ENCODE measurements at places on chromosomes 5 and 9. TPM values are rescaled to one million over a fixed set of nuclear protein-coding genes. Genes with fewer than 3 reads are reported as not detected.

GRCh38 chr5:148107608-148108007, 43.8 kb downstream of the SPINK5 start:
- ATAC-seq: no peak

GRCh38 chr9:97459326-97459725, 42.1 kb upstream of the TMOD1 start:
- ATAC-seq: no peak

DNA sequence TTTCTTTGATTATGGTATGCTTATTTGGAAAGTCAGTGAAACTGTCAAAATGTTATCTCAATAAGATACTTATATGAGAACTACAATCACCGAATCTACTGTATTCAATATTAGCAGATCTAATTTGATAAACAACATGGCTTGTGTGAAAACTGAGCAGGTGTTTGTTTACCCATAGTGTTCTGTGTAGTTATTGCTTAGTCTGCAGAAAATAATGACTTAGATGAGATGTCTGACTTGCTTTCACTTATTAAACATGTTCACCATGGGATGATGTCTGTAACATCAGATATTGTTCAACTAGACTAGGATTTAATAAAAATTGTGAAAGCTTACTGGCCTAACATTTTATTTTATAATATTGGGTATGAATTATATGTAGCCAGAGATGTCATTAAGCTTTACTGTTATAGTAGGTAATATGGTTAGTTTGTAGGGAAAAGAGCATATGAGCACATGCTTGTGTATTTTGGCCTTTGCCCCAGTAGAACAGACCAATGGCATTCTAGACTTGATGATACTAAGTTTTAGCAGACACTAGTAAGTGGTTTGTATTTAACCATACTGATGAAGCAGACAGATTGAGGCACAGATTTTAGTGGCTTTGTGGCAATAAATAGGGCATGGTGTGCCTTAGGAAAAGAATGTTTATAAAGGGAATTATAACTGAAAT, 16.4 kb downstream of the SUB1 start:
- no peak for ATAC-seq

GRCh38 chr9:130023144-130023787, 19.7 kb downstream of the FNBP1 start:
- ATAC-seq: peak; percentile 76

DNA sequence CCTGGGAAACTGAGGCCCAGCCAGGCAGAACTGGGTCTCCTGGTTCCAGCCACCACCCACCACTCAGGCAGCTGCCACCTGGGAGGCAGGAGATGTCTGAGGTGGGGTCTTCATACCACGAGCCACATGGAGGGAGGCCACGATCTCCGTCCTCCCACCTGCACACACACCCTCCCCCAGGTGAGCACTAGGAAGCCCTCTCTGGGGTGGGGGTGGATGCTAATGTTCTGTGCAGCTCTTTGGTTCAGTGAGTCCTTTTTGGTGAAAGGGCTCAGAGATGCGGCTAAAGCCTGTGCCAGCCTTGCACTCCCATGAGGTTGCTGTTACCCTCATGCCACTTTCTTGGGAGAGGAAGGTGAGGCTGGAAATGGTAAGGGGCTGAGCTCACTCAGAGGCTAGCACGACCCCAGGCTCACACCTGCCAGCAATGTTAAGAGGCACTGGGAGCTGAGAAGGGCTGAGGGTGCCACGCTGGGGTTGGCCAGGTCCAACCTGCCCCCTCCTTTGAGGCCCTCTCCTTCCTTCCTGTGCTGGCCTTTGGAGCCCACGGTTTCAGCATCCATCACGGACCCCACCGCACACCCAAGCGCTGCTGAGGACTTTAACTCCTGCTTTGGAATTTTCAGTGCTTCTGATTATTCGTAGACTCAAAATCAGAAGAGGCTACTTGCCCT, 26.6 kb upstream of the OBP2B start:
- no peak for ATAC-seq

Gene BAAT
- total RNA-seq: not detected

Gene SSBP2
- total RNA-seq: 84.0 TPM

- ATAC-seq: no peak
These were observed 192.1 kb upstream of the TRIM32 start for GRCh38 chr9:116494815-116495634.

Gene FGD3
- 4.2 TPM for total RNA-seq

DNA sequence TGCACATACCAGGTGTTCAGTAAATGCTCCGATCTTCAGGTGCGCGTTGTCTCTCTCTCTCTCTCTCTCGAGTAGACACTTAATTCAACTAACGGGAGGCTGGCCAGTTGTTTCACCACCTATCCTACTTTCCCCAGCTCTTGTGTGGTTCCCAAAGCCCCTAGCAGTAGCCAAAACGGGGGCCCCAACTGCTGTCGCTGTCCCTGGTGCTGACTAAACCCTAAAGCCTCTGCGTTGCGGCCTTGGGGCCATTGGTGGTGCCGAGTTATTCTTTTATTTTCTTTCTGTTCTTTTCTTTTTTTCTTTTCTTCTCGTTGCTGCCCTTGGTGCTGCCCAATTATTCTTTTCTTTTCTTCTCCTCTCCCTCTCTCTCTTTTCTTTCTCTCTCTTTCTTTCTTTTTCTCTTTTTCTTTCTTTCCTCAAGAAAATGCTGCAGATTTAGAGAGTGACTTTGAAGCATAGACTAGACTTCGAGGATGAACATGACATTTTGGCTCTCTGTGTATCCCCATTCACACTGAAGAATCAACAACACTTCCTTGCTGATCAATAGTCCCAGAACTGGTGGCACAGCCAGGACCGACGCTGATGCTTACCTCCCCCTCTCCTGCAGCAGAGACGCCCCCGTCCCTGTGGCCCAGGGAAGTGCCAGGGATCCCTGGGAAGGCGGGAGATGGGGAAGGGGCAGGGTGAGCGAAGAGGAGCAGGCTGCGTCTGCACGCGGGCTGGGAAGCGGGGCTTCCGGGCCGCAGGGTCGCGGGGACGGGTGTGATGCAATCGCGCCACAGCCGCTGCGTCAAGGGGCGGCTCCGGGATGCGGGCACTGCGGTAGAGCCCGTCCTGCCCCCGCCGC, at the start of gene FBLL1:
Gene FBLL1 (plus strand): TSS at position 785 of the 853 bp plus-strand sequence. CDS start 200 bp downstream, outside the sequence.
- peak; percentile 46 for ATAC-seq

Gene FGF1
- 0.16 TPM for total RNA-seq

DNA sequence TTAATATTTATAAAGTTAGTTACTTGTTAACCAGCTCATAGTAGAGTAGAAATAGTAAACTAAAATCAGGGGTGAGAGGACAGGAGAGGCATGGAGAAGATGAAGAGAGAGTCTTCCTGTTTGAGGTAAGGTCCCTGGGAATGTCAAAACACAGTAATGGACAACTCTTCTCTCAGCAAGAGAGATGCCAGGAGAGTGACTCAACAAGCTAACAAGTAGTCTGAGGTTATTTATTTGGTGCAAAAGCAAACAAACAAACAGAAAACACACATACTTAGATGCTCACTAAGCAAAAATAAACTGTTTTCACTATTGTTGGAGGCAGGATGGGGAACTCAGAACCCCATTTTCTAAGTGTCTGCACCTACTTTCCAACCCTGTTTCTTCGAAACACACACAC, 333.2 kb upstream of the RFX3 start:
- ATAC-seq: no peak

DNA sequence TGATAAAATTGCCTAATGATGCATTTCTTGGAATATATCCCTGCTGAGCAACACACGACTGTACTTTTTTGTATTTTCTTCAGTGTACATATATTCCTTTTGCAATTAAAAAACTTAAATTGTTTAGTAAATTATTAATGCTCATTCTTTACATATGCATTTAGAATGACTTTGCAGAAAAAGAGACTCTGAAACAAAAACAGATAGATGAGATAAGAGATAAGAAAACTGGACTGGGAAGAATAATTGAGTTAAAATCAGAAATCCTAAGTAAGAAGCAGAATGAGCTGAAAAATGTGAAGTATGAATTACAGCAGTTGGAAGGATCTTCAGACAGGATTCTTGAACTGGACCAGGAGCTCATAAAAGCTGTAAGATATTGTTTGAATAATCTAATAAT, 32.7 kb downstream of the RAD50 start:
- no peak for ATAC-seq

Gene CDKN2B-AS1
- 0.42 TPM for total RNA-seq

DNA sequence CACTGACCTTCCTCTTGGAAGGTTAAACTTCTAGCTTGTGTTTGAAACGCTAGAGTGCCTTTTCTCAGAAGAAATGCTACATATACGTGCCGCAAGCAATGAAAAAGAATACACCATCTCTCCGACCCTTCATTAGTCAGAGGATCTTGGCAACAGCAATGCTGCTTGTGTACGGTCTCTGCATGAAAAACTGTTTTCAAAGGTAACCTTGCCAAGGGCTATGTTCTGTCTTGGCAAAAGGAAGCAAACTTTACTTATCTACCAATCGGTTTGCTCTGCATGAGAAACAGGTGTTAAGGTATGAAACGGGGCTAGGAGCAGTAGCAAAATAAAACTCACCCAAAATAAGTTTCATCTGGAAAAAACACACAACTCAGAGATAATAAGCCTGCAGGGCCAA, 297.8 kb downstream of the FBXL17 start:
- no peak for ATAC-seq

DNA sequence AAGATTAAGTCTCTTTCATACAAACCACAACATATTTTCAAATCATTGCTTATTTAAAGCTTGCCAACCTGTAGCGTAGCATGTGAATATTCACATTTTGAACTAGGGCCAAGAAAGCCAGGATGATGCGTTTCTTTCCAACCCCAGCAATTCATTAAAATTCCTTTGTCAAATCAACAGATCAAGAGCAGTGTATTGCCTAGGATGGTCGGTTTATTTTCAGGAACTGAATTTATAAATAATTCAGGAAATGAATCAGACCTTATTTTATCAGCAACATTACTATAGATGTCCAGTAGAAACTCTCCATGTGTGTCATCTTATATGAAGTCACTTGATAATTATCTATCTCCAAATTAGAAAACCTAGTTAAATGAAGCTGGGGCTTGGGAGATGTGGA, 13.2 kb upstream of the AUH start:
- ATAC-seq: no peak

GRCh38 chr5:84430863-84431663, 46.4 kb upstream of the EDIL3 start:
- no peak for ATAC-seq

DNA sequence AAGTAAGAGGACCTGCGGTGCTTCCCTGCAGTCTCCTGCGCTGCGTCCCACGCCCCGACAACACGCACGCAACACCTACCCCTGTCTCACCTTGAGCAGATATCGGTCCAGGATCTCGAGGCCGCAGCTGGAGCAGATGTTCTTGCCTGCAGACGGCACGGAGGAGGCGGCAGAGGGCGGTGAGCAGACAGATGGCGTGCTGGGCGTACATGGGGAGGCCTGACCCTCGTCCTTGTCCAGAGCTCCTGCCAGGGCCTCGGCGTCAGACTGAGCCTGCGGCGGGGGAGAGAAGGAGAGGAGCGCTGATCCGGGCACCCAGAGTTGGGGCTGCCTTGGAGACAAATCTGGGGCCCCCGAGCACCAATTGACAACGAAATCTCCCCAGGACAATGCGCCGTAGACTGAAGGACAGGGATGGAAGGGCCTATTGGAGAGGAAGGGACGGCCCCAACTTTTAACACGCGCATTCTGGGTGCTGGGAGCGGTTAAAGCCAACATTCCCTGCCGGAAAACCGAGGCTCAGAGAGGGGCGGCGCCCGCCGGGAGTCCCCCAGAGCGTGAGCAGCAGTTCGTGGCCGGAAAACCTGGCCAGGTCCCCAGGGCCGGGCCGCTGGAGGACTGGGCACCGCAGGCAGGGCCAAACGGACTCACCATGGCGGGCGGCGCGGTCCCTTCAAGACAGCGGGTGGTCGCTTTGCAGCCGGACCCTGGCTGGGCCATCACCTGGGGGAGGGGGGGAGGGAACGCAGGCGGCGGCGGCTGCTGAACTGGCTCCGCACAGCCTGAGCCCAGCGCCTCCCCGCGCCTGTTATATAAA, 1.8 kb downstream of the LHX6 start:
- no peak for ATAC-seq

GRCh38 chr9:2178034-2178734, 163.0 kb downstream of the SMARCA2 start:
- ATAC-seq: no peak

Gene CTSV
- not detected for total RNA-seq

DNA sequence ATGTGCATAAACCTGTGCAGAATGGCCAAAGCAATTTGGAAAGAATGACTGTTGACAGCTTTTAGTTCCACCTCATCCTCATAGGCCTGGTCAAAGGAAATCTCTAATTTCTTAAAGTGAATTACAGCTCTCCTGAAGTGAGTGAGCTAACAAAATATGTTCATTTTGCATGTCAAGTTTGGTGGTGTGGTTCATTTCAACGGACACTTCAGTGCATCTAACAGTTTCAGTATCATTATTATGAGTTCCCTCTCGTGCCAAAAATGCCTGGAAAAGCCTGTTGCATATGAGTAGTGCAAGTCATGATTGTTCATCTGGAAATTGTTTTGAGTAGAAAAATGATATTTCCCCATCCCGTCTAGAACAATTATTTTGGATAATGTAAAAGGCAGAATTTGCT, 53.2 kb upstream of the HMHB1 start:
- ATAC-seq: peak; percentile 81

Gene AFAP1L1
- 13.5 TPM for total RNA-seq

GRCh38 chr5:160398806-160399205, 1.0 kb downstream of the FAM200C start:
- ATAC-seq: no peak

DNA sequence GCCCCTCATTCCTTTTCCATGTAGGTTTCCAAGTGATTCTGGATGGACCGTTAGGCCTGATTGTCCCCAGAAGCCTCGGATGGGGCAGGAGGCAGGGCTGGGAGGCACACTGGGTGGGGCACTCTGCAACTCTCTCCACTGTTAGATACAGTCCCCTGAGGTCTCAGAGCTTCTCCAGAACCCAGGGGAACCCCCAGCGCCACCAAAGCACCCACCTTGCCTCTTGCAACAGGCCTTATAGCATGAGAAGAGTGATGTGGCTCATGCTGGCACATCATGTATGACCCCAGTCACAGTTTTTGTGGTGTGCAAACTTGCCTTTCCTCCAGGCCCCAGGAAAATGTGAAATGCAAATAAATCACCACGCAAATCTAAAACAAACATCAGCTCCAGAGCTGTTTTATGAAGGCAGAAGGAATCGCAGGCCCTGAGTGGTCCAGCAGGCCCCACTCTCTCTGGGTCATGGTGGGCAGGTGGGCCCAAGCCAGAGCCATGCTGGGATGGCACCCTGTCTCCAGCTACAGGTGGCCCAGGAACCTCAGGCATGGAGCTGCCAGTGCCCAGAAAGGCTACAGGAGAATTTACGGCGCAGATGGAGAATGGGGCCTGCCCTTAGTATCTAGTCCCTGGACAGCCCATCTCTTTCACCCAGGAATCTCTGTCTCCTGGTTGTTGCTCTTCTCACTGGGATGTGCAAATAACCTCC, 36.3 kb upstream of the CDKN2AIPNL start:
- ATAC-seq: no peak

Gene CD72
- total RNA-seq: 2.0 TPM

- ATAC-seq: no peak
These were observed 19.1 kb downstream of the HMCN2 start for GRCh38 chr9:130284690-130285089.

- ATAC-seq: no peak
These were observed 970 bp upstream of the ARRDC1 start for GRCh38 chr9:137604345-137605086.

GRCh38 chr9:4366591-4367330, 66.9 kb upstream of the GLIS3 start:
- peak; percentile 30 for ATAC-seq

GRCh38 chr5:59485629-59486439, 407.7 kb downstream of the PDE4D start:
- no peak for ATAC-seq

GRCh38 chr9:97735070-97735600, 38.0 kb upstream of the XPA start:
- ATAC-seq: no peak

Gene MEIKIN
- 0.66 TPM for total RNA-seq

Gene OR13C2
- not detected for total RNA-seq

- no peak for ATAC-seq
These were observed 37.7 kb downstream of the PCDHAC2 start for GRCh38 chr5:141003791-141004611.

Measured in gastroesophageal sphincter (tissue), 4 donors.